Stimulated activated CD8-positive, alpha-beta memory T cell treated with anti-CD3 and anti-CD28 coated beads, Interleukin-7, amount 100 ng/mL, for 48 hours (primary cell): ENCODE measurements at places on chromosomes 4 and X.

DNA sequence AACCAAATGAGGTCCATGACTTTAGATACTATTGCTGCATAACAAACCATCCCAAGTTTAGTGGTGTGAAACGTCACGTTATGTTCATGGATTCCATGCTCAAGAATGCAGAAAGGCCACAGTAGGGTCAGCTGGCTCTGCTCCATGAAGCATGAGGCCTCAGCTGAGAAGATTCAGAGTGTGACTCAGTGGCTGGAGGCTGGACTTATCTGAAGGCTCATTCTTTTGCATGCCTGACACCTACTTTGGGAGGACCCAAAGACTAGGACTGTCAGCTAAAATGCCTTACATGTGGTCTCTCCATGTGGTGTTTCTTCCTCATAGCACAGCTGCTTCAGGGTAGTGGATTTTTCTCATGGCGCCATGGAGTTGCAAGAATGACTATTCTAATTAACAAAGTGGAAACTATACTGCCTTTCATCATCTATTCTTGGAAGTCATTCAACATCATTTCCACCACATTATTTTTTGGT lies 11.5 kb upstream of the CCDC149 start:
- DNase-seq = no peak

DNA sequence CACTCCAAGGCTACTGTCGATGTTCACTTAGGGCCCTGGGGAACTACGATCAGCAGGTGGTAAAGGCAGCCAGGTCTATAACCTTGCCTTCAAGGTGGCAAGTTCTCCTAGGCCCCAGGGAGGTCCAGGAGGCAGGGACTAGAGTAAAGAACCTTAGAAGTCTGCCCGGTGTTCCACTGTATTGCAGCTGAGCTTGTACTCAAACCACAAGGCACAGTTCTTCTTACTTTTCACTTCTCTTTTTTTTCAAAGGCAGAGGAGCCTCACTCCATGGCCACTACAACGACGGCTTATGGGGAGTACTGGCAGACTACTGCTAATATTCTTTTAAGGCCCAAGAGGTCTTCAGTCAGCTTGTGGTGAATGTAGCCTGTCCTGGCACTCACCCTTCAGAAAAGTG lies 78.8 kb upstream of the GPR174 start:
- no peak for DNase-seq

- no peak for DNase-seq
These were observed 232.7 kb downstream of the ARHGAP24 start for GRCh38 chr4:85707611-85708010.

DNA sequence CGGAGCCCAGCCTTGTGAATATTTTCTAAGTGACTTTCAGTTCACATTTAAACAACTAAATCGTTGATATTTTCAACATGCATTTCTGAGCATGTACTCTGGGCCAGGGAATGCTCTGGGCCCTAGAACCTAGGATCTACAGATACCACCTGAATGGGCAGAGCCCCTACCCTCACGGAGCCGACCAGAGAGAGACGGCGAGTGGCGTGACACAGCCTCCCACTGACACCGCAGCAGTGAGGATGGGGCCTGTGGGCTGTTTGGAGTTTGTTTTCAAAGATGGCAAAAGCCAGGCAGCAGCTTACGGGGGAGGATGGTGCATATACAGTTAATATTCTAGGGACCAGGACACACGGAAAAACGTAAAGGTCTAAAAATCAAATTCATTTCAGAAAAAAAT lies 17.7 kb downstream of the NELFA start:
- no peak for DNase-seq

- DNase-seq = no peak
These were observed 121.5 kb downstream of the PPEF1 start for GRCh38 chrX:18828832-18829404.

GRCh38 chr4:130233377-130234047 lies 1137.6 kb downstream of the C4orf33 start:
- DNase-seq = no peak

DNA sequence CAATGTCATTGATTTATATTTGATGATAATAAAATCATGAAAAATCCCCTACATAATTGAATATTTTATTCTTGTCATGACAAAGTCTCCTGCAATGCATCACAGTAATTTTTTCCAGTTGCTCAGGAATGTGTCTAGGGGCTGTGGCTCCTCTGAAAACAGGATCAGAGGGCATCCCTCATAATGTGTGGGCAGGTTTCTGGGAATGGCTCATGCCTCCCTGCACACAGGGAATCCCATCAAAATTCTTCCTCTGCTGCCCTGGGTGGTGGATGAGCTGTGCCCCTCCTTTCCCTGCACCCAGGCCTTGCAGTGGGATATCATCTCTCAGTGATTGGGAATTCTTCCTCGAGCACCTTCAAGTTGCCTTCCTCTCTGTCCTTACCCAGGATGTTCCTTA lies 20.4 kb upstream of the PUDP start:
- DNase-seq = no peak

DNA sequence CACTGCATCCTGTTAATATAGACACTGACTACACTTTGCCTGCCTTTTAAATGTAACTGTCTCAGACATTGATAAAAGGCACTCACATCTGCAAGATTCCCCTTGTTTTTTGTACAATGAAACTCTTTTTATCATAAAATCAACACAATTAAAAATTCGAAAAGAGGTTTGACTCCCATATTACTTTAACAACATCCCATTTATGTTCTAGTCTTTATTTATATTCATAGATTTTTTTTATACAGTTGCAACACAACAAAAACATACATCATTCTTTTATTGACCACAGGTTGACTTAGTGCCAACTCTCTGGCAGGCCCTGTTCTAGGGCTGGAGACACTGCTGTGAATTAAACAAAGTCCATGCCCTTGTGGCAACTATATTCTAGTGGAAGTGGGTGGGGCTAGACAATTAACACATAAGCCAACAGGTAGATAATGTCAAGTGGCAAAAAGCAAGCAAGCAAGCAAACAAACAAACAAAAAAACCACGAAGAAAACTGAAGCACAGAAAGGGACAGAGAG lies 36.8 kb downstream of the ANK2 start:
- no peak for DNase-seq

DNA sequence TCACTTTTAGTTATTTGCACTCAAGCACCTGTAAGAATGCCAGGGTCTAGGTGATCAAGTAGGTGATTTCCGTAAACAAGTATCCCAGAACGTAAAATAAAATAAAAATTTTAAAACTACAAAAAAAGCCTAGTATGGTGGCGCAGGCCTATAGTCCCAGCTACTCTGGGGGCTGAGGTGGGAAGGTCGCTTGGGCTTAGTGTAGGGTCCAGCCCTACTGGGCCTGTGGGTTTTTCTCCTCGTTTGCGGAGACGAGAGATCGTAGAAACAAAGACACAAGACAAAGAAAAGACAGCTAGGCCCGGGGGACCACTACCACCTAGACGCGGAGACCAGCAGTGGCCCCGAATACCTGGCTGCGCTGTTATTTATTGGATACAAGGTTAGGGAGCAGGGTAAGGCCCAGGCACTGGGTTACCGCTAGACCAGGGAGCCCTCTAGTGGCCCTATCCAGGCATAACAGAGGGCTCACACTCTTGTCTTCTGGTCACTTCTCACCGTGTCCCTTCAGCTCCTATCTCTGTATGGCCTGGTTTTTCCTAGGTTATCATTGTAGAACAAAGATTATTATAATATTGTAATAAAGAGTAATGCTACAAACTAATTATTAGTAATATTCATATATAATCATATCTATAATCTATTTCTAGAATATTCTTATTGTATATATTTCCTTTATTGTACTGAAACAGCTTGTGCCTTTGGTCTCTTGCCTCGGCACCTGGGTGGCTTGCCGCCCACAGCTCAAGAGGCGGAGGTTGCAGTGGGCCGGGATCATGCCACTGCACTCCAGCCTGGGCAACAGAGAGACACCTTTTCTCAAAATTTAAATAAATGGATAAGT lies 38.4 kb downstream of the SAGE1 start:
- peak; percentile 4 for DNase-seq

DNA sequence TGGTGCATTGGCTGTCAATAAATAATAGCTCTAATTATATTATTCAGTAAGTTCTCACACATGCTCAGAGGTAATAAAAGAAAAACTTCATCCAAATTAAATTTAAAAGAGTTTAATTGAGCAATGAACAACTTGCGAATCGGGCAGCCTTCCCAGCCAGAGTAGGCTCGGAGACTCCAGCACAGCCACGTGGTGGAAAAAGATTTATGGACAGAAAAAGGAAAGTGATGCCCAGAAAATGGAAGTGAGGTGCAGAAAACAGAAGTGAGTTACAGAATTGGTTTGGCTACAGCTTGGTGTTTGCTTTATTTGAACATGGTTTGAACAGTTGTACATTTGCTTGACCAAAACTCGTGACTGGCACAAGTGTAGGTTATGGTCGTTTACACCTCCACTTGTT lies 13.6 kb upstream of the BOD1L1 start:
- DNase-seq = no peak

- DNase-seq = no peak
These were observed 26.9 kb downstream of the ARSJ start for GRCh38 chr4:113952452-113953029.

GRCh38 chr4:122689972-122690371 lies 42.5 kb upstream of the BBS12 start:
- no peak for DNase-seq

- DNase-seq = no peak
These were observed 2.1 kb downstream of the GUCY1A1 start for GRCh38 chr4:155668707-155669220.

- DNase-seq = no peak
These were observed 1506.8 kb downstream of the PCDH18 start for GRCh38 chr4:136025540-136025939.

DNA sequence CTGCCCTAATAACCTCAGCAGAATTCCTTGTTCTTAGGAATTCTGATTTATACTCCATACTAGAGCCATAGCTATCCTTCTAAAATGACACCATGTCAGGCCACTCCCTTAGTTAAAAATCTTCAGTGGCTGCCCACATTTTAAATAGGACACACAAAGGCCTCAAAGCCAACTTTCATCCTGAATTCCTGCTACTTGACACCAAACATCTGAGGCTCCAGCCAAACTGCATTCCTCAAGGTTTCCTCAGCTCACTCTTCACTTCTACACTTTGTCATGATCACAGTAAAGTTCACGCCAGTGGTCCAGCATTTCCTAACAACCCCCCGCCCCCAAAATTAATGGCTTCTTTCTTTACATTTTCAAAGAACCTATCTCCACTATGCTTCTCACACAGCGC lies 124.3 kb downstream of the ADGRA3 start:
- DNase-seq = no peak

- DNase-seq = no peak
These were observed 486.5 kb downstream of the GRXCR1 start for GRCh38 chr4:43379016-43379415.

DNA sequence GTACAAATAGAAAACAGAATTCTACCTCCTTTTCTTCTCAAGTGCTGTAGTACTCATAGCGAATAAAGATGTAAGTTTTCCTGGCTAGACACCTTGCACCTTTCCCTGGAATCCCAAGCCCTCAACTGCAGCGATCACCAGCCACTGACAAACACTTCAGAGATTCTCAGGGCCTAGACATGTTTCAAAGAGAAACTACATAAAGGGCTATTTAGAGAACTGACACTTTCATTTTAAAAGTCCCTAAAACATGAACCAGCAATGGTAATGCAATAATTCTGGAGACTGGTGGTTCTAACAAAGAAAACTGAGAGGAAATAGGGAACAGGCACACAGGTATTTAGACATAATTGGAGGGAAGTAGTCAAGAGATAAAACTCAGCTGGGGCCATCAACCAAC lies 35.7 kb downstream of the FANCB start:
- DNase-seq = no peak

DNA sequence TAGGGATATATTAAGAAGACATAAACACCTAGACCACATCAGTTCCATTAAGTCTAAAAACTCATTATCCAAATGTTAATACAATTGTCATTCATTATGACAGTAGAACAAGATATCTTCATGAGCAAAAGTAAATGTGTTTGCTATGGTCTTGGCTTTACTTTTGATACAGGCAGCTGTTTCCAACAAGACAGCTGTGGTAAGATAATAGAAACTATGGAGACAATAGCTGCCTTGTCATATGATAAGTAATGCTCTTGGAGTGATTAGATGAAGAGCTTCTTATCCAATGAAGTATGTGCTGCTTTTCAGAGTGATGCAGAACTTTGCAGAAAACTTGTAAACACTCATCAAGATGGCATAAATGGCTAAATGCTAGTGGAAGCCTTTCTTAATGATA lies 1066.0 kb downstream of the FSTL5 start:
- DNase-seq = no peak

GRCh38 chr4:19375931-19376330 lies 875.8 kb upstream of the SLIT2 start:
- no peak for DNase-seq

DNA sequence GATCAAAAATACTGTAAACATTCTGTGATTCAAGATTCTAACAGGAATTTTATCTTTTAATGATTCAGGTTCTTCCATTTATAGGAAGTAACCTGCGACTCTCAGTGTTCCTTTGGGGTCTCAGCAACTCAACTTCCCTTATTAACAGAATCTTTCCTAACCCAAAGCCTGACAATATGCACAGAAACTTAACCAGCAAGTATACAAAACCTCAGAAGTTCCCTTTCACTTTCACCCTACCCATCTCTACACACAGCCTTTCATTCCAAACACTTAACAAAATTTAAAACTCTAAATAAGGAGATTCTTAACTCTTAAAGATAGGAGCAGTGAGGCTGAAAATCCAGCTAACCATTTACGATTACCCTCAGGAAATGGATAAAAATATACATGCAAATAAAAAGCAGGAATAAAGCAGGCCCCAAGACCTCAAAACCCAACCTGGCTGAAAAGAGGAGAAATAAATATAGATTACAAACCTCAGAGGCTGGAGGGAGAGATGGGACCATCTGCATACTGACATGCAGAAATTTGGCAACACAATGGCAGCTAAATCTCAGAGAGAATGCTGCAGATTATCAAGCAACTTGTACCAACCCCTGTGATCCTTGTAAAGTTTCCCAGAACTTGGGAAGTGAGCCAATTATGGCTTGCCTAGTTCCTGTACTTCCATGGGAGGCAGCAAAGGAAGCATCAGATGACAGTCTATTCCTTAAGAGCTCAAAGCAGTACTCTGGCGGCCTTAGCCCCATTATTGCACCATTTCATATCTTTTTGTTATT lies 101.0 kb downstream of the ATP11C start:
- no peak for DNase-seq

DNA sequence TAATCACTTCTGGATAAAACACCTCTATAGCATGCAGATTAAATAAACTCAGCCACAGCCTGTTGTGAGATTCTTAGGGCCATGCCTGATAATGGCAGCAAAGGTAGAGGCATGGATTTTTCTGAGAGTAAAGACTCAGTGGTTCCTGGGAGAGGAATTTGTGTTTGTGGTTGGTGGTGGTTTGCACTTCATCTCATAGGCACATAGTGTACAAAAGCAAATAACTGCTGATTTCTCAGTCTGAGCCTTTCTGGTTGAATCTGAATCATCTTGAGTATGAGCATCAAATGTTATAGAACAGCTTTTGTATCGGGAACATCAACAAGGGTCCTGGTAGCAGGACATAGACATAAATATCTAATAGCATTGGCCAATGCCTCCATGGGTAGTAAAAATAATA lies 274.3 kb downstream of the FRMPD4 start:
- no peak for DNase-seq

GRCh38 chrX:39595977-39596376 lies 501.8 kb downstream of the BCOR start:
- DNase-seq = no peak
